ENCODE measurements at places on chromosomes 13 and 19.
A peak's percentile ranks its signal among the peaks of the same experiment; 100 is the strongest.

DNA sequence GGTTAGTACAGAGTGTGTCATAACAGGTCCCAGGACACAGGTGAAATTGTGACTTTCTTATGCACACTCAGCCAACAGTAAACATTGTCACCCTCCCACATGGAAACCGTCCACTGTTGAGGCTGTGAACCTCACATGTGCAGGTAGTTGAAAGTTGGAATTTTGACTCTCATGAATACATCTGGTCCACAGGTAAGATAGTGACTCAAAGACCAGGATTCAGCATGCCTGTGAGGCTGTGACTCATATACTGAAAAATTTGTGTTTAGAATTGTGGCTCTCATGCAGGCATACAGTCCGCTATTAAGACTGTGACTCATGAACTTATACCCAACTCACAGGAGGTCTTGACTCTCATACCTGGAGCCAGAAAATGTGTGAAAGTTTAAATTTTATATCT, 67.8 kb downstream of the ZNF728 start:
- DNase-seq, result no peak

DNA sequence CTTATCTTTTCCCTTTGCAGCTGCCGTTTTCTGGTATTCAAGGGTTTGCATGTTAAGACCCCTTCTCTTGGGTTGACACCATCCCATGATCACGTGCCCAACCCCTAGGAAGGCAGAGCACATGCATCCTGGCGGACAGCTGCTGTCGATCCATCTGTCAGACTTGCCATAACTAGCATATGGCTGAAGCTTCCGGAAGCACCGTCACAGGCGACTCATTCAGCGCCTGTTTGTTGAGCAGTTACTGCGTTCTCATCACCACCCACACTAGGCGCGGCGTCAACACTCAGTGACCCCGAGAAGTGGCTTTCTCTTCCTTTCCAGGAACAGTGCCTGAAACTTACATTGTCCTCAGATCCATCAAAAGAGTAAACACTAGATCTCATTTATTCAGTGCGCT, 93.6 kb downstream of the SOX1 start:
- no peak for DNase-seq

DNA sequence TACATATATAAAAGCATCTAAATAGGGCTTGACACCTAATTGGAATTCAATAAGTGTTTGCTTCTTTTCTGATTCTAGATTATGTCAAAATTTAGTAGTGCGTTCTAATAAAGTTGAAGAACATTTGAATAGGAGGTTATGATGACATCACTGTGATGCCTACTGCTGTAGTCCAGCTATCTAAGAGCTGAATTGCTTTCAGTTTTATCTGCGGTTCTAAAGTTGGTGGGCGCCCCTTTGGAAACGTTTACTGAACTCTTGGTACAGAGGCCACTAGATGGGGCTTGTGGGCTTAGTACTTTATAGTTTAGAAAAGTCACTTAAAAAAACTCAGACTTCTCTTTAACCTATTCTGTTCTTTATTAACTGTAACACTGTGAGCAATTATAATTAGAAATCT, 776.9 kb downstream of the GPC5 start:
- peak; percentile 54 for DNase-seq

- no peak for DNase-seq
Measured at GRCh38 chr13:97425590-97425989, 8.4 kb upstream of the RAP2A start.
